Cortex of kidney (tissue), 1 donor: ENCODE measurements at places on chromosomes 6 and 20.

DNA sequence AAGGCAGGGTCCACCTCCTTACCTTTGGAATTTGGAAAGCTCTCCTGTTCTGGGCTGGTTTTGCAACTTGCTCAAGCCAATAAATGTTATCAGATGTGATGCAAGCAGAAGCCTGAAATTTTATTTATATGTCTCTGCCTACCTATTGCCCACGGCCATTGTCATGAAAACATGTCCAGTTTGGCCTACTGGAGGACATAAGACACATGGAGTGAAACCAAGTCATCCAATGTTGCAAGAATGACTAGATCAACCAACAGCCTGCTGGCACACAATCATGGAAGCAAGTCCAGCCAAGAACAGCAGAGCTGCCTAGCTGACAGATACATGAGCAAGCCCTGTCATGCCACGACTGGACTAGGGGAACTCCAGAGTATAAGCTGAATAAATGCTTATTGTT is 56.7 kb upstream of the IRAK1BP1 start:
- no peak for DNase-seq

DNA sequence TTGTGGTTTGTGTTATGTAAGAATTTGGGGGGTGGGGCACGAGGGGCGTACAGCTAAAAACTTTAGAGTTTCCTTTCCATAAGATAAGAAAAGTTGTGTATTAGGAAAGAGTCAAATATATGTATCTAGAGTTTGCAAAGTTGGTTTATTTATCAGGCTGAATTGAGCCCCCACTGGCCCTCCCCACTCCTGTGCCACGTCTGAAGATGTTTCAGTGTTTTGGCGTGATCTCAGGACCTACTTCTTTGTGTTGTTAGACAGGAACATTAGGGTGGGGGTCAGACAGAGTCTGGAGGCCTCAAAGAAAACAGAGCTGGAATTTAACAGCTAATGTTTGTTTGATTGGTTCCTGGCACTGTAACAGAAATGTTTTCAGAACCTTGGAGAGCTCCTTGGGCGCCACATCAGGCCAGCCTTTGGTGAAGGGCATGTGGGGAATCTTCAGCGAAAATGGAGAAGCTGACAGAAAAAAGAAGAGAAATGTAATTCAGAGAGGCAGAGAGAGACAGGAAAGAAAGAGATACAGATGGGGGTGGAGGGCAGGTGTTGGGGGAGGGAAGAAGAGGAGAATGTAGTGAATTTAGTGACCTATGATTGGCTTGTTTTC is 674 bp downstream of the NRSN1 start:
- DNase-seq, result no peak

- no peak for DNase-seq
These were observed 1.8 kb downstream of the NKX2-2 start for GRCh38 chr20:21511850-21512633.

GRCh38 chr6:63236398-63236817 is 25.1 kb downstream of the FKBP1C start:
- no peak for DNase-seq

DNA sequence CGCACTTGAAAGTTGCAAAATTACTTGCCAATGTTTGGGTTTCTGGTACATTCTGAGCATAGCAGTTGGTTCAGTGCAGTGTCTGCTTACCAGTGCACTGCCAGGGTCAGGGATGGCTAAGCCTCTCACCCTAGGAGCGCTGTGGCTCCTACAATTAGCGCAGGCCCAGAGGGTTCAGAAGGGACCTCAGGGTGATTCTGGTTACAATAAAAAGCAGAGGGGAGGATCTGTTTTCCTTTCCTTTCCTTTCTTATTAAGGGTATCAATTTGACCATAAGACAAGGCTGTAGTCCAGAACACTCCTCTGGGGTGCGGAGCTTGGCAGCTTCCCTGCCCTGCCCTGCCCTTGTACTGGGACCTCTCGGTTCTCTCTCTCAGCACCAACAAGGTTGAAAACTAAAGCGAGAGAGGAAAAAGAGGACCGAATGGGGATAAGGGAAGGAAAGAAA is 2.6 kb downstream of the MAFB start:
- no peak for DNase-seq

DNA sequence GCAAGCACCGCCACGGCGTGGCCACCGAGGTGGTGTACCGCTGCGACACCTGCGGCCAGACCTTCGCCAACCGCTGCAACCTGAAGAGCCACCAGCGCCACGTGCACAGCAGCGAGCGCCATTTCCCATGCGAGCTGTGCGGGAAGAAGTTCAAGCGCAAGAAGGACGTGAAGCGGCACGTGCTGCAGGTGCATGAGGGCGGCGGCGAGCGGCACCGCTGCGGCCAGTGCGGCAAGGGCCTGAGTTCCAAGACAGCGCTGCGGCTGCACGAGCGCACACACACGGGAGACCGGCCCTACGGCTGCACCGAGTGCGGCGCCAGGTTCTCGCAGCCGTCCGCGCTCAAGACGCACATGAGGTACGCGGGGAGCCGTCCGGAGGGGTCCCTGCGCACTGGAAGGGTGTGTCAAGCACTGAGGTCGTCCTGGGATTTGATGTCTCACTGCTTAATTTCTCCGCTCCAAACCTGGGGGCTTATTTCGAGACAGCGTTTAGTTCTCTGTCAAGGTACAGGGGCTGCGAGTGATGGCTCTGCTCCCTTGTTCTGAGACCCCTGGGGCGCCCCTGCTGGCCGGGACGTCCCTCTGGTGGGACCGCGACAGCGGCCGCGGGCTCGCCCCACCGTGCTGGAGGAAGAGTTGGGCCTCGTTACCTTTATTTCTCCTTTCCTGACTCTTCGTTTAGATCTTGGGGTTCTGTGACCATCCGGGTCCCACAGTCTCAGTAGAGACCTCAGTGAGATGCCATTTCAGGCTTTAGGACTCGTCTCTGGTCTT is 3.6 kb downstream of the GZF1 start:
- no peak for DNase-seq

DNA sequence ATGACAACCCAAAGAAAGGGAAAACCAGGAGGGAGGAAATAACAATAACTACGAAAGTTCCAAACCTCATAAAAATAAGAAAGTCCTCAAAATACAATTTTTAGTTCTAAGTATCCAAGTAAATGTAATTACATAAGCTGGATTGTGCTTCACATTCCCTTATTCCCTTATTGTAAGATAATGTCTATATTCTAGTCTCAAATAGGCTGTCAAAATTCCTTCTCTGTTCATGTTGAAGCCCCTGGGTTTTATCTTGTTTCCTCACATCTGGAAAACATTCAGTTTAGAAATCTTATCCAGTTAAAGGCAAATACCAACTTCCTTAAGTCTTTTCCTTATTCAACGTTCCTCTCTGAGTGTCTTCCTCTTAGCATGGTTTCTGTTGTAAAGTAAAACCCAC is 282.3 kb downstream of the CD109 start:
- no peak for DNase-seq

- no peak for DNase-seq
These were observed 52.7 kb downstream of the TRAF3IP2 start for GRCh38 chr6:111552958-111553357.
